Vagina (tissue), 2 donors: ENCODE measurements at places on chromosomes 1 and 21.

DNA sequence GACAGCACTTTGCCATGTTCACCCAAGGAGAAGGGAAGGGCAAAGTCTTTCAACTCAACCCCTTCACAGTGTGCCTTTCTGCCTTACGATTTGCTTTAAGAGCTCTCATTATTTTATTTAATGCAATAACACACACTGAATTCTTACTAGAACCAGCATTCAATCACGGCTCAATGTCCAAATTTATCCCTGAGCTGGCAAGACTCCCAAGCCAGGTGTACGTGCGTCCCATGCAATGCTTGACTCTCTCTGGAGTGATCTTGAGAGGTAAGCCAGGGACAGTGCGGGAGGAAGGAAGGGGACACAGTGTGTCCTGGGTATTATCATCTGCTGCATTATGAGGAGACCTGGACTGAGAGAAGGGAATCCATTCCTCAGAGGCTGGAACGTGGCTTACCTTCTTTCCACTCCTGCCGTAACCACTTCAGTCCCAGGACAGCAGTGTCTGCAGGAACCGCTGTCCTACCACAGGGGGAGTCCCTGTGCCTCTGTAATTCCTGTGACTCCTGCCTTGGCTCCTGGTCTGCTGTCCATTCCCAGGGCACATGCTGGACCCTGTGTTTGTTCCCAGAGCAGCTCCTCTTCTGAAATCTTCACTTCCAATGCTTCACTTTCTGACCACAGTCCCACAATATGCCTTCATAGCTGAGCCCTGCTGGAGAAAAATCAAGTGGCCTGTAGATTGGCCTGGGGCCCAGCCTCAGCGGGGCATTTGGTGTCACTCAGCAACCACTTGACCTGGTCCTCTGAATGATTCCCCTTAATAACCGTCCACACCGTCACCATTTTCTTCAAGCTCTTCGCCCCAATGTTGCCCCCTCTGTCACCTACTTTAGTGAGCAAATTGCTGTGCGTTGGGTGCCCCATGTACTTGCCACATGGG lies 28.6 kb upstream of the STUM start:
- no peak for DNase-seq

- no peak for DNase-seq
Measured at GRCh38 chr1:25049190-25049589, 119.1 kb upstream of the RUNX3 start.

DNA sequence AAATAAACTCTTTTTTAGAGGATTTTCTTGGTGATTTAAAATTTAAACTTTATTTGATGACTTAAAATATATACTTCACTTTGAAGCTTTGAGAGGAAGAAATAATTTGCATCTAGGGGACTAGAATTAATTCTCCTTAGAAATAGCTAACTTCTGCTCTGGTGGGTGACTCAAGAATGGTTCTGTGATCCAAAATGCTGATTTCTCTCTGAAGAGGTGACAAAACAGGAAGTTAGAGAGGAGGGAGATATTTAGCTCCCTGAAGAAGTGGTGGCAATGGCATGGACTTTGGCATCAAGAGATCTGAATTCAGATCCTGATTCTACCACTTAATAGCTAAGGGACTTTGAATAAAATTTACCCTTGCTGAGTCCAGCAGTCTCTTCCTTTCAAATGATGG lies 125.8 kb upstream of the ATP1B1 start:
- DNase-seq, result no peak

GRCh38 chr1:18642278-18643095 lies 11.8 kb downstream of the PAX7 start:
- DNase-seq, result no peak

- no peak for DNase-seq
Measured at GRCh38 chr1:168905633-168906032, 176.6 kb upstream of the DPT start.

DNA sequence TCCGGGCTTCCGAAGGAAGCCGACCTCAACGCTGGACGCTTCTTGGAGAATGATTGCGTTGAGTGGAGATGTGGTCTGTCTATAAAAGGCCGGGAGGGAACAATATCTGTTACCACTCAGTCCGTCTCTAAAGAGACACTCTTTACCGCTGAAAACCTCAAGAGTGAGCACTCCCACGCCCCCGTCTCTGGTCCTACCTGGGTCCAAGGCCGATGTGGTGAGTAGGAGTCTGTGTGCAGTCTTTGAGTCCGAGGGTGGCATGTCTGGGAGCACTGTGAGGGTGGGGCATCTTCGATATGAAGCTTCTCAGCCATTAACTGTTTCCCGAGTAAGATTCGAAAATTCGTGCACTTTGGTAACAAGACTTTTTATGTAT lies 576 bp downstream of the ZFP69 start:
- no peak for DNase-seq
